ENCODE measurements at places on chromosomes 3 and 15.

DNA sequence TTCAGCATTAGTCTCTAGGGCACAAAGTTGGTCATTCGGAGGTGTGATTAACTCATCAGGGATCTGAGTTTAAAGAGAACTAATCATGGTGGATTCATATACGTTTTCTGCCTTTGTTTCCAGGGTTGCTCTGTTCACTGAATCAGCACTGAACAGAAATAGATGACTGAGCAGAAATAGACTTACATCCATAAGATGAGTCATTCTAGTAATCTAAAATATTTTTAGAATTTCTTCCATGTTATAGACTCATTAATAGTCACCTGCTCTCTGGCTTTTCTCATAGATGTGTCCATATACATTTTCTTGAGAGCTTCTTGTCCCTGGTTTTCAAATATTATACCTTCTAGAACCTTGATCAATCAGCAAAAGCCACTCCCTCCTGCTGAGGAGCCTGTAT, 837.6 kb upstream of the DPPA4 start:
- DNase-seq, result no peak

GRCh38 chr3:70981231-70981880, 602.2 kb downstream of the FOXP1 start:
- DNase-seq, result no peak

DNA sequence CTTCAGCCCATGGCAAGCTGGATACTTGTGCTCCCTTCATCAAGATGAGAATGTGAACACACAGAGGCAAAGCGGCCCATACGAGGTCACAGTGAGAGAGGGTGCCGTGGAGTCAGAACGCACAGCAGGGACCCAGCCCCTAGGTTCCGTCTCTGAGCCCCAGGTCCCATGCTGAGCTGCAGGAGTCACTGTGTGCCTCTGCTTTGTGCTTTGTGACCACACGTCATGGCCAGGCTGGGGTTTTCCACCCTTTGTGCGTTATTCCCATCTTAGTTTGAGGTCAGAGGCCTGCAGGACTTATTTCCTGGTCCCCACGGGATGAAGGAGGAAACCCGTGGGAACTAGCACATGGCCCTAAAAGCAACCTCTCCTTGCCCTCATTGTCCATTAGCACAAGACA, 140.3 kb downstream of the TJP1 start:
- DNase-seq, result no peak

- DNase-seq, result no peak
Measured at GRCh38 chr15:80173022-80173759, 20.4 kb downstream of the FAH start.

- no peak for DNase-seq
Measured at GRCh38 chr3:152849996-152850578, 15.2 kb downstream of the P2RY1 start.

DNA sequence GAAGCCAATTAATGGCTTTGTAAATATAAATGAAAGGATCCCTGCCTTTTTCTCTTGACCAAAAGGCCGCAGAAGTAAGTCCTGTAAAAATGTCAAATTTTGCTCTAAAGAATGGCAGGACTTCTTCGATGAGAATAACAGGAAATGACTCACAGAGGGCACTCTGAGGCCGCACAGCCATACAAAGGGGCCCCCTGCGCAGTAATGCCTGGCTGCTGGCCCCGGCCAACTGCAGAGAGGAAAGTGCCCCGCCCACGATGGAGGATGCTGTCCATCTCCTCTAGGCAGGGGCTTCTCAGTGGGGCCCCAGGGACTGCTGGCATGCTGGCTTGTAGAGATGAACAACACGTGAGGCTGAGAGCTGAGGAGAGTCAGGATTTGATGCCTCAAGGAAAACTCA, 18.1 kb upstream of the SCN10A start:
- peak; percentile 68 for DNase-seq

DNA sequence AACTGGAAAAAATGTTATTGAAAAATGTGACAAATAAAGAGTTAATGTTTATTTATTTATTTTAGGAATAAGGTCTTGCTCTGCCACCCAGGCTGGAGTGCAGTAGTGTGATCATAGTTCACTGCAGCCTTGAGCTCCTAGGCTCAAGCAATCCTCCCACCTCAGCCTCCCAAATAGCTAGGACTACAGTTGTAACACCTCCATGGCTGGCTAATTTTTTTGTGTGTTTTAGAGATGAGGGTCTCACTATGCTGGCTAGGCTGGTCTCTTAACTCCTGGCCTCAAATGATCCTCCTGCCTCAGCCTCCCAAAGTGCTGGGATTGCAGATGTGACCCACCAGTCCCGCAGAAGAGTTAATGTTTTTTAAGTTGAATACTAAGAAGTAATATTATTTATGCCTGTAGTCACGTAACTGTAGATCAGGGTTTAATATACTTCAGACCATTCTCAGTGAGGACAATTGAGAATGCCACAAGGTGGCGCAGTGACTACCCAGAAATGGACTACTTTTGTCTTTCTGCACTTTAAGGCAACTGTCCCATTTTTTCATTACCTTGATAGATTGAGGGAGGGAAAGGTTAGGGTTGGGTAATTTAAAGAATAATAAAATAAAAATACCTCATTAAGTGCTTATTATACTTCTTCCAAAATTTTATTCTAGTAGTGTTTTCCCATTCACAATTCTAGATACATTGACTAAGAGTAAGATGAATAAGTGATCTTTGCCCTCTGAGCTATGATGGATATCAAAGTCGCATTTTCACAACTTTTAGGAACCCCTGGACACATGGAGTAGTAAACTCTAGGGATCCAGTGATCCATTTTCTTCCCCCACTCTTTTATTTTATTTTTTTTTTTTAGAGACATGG, 6.0 kb downstream of the MUC13 start:
- DNase-seq, result peak; percentile 84

GRCh38 chr3:172268425-172268824, 179.8 kb downstream of the GHSR start:
- DNase-seq, result no peak

GRCh38 chr15:63186065-63186464, 3.3 kb upstream of the RAB8B start:
- peak; percentile 23 for DNase-seq
